Spleen (tissue), 13 donors: ENCODE measurements at places on chromosomes 13 and 19.
A peak's percentile ranks its signal among the peaks of the same experiment; 100 is the strongest.

GRCh38 chr19:35785339-35785627 is 9.9 kb downstream of the ARHGAP33 start:
- DNase-seq = no peak

DNA sequence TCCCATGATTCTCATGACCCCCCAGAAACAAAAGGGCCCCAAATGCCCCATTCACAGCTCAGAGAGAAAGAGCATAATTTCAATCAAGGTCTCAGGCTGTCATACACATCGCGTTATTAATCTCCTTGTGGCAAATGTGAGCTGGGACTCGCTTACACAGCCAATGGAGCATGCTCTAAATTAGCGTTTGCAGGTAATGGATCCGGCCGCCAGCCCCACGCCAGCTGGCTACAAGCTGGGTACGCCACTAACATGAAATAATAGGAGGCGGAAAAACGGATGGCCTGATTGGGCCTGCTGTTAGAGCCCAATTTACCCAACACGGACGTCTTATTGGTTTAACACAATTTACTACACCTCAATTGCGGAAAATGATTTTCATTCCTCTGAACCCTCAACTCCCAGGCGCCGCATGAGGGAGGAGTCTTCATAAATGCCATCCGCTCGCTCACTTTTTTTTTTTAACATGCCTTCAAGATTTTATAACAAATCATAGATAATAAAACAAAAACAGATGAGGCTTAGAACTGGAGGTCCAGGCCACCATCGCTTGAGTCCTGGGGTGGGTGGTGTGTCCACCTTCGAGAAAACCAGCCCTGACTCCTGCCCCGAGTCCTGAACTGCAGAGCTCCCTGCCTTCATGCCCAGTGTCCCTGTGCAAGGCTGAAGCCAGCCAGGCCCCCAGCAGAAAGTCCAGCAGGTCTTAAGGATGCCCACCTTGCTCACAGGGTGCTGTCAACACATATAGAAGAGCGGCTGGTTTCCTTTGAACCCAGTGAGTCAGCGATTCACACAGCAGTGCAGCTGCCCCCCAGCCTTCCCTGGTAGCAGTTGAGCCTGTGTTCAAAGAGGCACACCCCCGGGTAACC is 62.1 kb downstream of the PEPD start:
- DNase-seq = peak; percentile 49

DNA sequence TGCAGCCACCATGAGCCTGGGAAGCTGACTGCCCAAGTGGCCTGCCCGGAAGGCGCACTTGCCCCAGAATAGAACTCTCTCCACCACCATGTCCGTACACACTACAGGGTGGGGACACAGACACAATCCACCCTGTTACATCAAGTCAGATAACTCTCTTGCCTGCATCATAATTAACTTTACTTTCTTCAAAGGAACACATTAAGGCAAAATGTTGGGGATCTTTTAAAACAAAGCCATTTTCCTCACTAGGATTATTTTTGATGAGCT is 23.3 kb upstream of the VSTM2B start:
- DNase-seq = no peak

DNA sequence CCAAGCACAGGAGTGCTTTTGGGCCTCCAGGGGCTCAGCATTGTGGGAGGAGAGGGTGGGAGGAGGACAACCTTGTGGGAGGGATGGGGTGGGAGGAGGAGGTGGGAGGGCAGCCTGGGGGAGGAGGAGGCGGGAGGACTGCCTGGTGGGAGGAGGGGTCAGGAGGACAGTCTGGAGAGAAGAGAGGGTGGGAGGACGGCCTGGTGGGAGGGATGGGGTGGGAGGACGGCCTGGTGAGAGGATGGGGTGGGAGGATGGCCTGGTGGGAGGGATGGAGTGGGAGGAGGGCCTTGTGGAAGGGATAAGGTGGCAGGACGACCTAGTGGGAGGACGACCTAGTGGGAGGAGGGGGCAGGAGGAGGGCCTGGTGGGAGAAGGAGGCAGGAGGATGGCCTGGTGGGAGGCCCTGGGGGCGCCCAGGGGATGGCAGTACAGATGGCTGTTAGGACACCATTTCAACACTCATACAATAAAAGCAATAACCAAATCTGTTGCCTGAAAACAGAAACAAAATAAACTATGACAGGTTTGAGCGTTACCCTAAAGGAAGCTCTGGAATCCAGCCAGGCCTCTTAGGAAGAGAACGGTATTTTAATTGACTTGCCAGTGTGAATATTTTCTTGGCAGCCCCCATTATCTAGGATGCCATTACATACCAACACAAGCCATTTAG is 63.7 kb downstream of the CRYL1 start:
- no peak for DNase-seq

GRCh38 chr13:112765731-112766130 is 75.9 kb downstream of the ATP11A start:
- DNase-seq = no peak

- DNase-seq = no peak
These were observed 37.8 kb downstream of the OLFM4 start for GRCh38 chr13:53066411-53066810.

DNA sequence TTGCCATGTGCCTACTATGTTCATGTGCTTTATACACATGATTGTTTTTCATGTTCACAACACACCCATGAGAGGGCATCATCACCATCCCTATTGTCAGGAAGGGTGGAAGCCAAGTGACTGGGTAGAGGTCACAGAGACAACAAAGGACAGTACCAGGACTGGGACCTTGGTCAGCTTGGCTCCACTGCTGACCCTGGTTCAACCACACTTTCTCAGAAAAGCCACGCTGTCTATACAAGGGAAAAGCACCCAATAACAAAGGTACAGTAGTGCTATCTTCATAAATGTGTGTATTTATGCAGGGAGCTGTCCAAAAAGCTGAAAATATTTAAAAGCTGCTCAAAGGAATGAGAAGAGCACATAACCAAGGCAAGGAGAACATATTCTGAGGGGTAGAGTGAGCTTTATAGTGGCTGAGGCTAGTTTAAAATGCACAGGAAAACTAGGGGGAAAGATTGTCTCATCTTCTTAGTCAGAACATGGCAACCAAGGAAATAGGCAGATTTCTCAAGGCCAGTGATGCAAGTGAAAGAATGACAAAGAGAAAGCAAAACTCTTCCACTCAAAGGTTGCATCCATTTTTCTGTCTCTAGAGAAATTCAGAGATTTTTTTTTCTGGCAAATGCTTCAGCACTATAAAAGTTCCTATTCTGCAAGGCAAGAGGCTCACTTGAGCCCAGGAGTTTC is 415.0 kb downstream of the FOXO1 start:
- no peak for DNase-seq

DNA sequence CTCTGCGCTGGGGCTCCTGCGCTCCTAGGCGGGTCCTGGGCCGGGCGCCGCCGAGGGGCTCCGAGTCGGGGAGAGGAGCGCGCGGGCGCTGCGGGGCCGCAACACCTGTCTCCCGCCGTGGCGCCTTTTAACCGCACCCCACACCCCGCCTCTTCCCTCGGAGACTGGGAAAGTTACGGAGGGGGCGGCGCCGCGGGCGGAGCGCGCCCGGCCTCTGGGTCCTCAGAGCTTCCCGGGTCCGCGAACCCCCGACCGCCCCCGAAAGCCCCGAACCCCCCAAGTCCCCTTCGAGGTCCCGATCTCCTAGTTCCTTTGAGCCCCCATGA is at the start of gene GJB2:
Gene GJB2, minus strand, starts transcription at position 103 of the 326 bp plus-strand sequence. CDS start 3,357 bp downstream, outside the sequence.
- no peak for DNase-seq

DNA sequence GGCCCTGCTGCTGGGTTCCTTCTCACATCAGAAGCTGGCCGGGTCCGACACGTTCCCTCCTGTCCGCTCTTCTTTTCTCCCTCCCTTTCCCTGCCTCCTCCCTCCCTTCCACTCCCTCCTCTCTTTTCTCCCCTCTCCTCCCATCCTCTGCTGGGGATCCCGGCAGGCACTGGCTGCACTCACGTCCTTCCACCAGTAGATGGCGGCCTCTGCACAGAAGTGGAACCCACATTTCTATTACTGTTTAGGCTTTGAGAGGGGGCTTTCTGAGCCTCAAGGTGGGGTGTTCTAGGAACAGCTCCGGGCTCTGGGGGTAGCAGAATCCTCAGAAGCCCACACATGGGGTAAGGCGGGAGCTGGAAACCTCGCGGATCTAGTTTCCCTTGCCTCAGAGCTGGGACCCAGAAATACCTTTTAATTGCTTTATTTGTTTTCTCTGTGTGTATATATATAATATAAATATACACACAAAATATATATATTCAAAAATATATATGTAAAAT is 294.2 kb downstream of the ZNF536 start:
- peak; percentile 74 for DNase-seq

- no peak for DNase-seq
These were observed 34.4 kb downstream of the DHRS12 start for GRCh38 chr13:51769455-51770127.

- DNase-seq = no peak
These were observed 165.8 kb downstream of the KDM4B start for GRCh38 chr19:5134691-5135090.

GRCh38 chr13:25267715-25268114 is 19.6 kb downstream of the MTMR6 start:
- DNase-seq = no peak

DNA sequence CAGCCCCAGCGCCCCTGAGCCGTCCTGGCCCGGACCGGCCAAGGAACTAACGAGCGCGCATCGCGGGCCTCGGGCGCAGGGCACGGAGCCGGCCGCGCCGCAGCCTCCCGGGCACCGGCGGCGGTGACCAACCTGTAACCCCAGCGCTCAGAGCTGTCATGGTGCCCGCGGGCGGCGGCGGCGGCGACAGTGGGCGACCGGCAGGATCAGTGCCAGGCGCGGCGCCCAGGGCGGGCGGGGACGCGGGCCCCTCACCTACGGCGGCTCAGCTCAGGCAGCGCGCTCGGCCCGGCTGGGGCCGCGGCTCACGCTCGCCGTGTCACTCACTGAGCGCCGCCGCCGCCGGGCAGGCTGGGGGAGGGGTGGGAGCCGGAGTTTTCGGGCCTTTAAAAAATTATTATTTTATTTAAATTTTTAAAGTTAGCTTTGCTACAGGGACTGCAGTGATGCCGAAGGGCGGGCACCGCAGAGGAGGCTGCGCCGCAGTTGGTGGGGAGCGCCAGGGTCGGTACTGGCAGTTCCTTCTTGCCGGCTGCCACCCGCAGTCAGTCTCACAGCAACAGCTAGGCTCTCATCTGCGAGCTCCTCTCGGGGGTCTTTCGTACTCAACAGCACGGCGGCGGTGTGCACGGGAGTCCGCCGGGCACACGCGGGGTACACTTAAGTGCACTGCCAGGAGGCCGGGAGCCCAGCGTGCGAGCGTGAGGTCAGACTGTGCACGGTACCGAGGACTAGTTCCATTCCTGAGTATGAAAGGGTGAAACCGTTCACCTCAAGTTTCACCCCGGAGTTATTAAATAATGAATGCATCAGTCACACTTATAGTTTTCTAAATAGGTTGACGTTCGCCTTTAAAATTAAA is at the start of gene NALCN:
Gene NALCN, minus strand, starts transcription at position 328 of the 862 bp plus-strand sequence. CDS start 17,382 bp downstream, outside the sequence.
- no peak for DNase-seq

- no peak for DNase-seq
These were observed 7.7 kb upstream of the GPR18 start for GRCh38 chr13:99265821-99266426.

GRCh38 chr19:49713236-49713845 is 22.4 kb downstream of the CPT1C start:
- no peak for DNase-seq

GRCh38 chr13:77544355-77544754 is 8.8 kb downstream of the SCEL start:
- no peak for DNase-seq

- DNase-seq = no peak
These were observed 39.5 kb upstream of the ATP12A start for GRCh38 chr13:24640752-24641151.

DNA sequence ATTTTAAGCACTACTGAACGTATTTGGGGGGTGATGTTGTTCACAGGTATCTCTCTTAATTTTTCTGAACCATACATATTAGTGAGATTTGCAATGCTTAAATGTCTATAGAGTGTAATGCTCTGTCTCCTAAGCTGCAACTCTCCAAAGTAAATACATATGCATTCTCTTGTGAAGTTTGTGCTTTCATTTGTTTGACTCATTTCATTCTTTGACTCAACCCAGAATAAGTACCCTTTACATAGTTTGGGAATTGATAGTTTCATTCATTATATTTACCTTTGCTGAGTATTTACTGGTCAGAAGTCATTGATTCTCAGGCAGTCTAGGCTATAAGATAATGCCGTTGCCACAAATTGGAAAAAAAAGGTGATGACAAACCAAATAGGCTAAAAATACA is 406.9 kb downstream of the FGF9 start:
- DNase-seq = no peak

DNA sequence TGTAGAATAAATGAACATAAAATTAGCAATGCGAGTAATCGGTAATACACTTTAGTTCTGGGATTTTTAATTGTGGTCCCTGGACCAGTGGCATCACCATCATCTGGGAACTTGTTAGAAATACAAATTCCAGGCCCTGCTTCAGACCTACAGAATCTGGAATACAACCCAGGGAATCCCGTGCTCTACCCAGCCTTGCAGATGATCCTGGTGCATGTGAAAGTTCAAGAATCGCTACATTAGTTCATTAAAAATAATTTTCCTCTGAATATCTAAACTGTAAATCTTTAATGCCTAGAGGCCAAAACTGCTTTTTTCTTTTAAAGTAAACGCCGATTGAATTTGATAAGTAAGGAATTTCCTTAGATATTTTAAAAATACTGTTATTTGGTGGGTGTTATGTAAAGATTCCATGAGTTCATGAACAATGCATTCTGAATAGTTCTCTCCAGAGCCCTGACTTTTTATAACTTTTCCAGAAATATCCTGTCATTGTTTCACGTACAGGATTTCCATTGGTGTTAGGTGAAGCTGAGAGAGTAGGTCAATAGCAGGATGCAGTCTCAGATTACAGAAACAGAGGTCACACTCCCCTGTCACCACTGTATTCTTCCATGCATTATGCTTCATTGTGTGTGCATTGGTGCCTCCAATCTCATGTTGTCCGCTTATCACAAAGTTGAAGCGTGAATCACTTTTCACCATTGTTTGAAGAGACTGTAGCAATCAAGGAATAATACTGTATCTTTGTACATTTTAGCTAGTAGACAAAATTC is 596.5 kb upstream of the KLF12 start:
- DNase-seq = no peak

GRCh38 chr13:60509601-60510386 is 112.8 kb downstream of the TDRD3 start:
- DNase-seq = no peak

DNA sequence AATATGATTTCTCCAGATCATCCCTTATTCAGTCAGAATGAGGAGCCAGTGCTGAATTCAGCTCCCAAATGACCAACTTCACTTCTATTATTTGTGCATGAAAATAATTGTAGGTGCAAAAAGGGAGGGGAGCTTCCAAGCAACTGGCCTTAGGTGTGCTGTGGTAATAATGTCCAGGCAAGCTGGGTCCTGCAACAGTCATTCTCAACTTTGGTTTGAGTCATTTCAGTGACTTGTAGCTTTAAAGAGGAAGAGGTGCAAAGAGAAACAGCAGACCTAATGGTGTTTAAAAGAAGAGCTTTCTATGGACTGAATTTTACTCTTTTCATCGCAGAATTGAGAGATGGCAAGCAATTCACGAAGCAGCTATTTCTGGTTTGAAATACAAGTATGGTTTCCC is 29.2 kb upstream of the FGF9 start:
- DNase-seq = no peak

- DNase-seq = no peak
These were observed 285.0 kb upstream of the SLC10A2 start for GRCh38 chr13:103351035-103351828.

GRCh38 chr13:80454245-80454644 is 113.3 kb upstream of the SPRY2 start:
- DNase-seq = no peak

- no peak for DNase-seq
These were observed 170.0 kb downstream of the COL4A1 start for GRCh38 chr13:110136660-110137585.

GRCh38 chr13:98223741-98224140 is 46.7 kb upstream of the RNF113B start:
- no peak for DNase-seq
